ENCODE measurements at places on chromosomes 6 and 20. TPM values are rescaled to one million over a fixed set of nuclear protein-coding genes. Genes with fewer than 3 reads are reported as not detected.

DNA sequence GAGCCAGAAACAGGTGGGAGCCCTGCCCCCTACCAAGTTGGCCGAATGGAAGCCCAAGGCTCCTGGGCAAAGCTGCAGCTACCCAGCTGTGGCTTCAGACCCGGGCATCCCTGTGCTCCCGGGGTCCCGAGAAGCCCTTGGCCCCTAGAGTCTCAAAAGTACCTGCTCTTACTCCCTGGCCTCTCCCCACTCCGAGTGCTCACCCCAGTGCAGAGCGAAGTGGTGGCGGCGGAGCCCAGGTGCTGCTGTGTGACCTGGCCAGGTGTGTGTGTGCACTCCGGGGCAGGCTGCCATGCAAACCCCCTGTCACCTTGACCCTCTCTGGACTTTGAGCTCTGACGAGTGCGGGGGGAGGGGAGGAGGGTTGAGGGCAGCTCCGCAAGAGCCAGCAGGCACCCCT, 493.8 kb upstream of the MANEA start:
- H3K4me1 ChIP-seq: peaks cover 2% of the 10 kb centered on the region
- no peak overlapping the region for H3K4me3 ChIP-seq
- H3K27me3 ChIP-seq: no peaks in the 10 kb centered on the region
- no peak for DNase-seq
- H3K27ac ChIP-seq: no peak overlapping the region

DNA sequence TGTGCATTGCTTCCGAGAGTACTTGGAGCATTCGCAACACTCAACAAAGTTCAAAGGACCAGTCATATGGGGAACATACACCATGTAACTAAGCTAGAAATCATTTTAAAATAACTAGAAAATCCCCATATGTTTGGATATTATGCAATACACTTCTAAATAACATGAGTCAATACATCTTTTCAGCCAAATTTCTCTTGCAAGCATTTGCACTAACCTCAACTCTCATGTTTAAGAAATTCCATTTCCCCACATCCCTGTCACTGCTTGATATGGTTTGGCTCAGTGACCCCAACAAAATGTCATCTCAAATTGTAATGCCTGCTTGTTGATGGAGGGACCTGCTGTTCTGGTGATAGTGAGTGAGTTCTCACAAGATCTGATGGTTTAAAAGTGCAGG, 85.7 kb upstream of the CST7 start:
- H3K27ac ChIP-seq: no peak overlapping the region
- H3K36me3 ChIP-seq: peaks cover 33% of the 10 kb centered on the region
- no peaks in the 10 kb centered on the region for H3K27me3 ChIP-seq
- no peak for DNase-seq

- H3K36me3 ChIP-seq: no peaks in the 10 kb centered on the region
- peak overlapping the region; percentile 97 for H3K4me3 ChIP-seq
- H3K27me3 ChIP-seq: peaks cover 7% of the 10 kb centered on the region
Observed at GRCh38 chr6:26032340-26033084, 54.7 kb upstream of the HFE start.

DNA sequence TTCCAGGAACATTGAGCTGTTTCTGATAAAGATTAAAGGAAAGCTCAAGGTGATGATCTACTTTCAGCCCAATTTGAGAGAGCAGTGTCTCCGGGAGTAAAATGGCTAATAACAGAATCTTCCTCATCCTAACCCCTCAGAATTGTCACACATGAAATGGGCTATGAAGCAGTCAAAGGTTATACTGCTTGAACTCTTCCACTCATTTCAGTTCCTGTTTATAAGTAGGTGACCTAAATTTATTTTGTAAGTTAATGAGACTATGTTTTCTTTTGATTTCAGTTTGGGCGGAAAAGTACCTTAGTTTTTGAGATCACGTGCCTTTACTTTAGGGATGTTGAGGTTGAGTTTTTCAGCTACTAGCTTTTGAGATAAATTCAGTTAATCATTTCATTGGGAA, 47.2 kb downstream of the QKI start:
- no peak overlapping the region for H3K27ac ChIP-seq
- no peak for DNase-seq
- H3K4me1 ChIP-seq: peaks cover 6% of the 10 kb centered on the region

DNA sequence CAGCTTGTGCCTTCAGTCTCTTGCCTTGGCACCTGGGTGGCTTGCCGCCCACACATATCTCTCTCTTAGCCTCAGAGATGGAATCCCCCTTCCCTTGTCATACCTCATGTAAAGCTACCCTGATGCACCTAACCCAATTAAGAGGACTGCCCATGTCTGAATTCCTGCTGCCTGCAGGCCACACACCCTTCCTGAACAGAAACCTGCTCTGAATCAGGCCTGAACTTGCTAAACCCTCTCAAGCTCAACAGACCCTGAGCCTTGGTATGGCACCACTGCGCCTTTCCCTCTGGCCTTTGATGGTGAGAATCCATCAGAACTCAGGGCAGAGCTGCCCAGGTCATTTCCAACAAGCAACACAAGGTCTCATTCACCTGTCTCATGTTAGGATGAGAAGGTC, 5.2 kb downstream of the RAET1G start:
- H3K4me1 ChIP-seq: no peaks in the 10 kb centered on the region
- no peak for DNase-seq
- H3K27ac ChIP-seq: no peak overlapping the region
- H3K4me3 ChIP-seq: no peak overlapping the region
- H3K36me3 ChIP-seq: peaks cover 6% of the 10 kb centered on the region

- H3K4me1 ChIP-seq: peaks cover 37% of the 10 kb centered on the region
- DNase-seq: no peak
- H3K27me3 ChIP-seq: no peaks in the 10 kb centered on the region
Observed at GRCh38 chr20:57259121-57259937, 7.1 kb downstream of the BMP7 start.

- DNase-seq: no peak
- H3K4me1 ChIP-seq: peaks cover 4% of the 10 kb centered on the region
- no peaks in the 10 kb centered on the region for H3K27me3 ChIP-seq
- H3K4me3 ChIP-seq: no peak overlapping the region
Observed at GRCh38 chr20:2509794-2510193, 1.1 kb upstream of the ZNF343 start.

- DNase-seq: no peak
- H3K27ac ChIP-seq: no peak overlapping the region
- no peaks in the 10 kb centered on the region for H3K27me3 ChIP-seq
- peaks cover 7% of the 10 kb centered on the region for H3K4me1 ChIP-seq
Observed at GRCh38 chr6:42434237-42434636, 17.5 kb downstream of the TRERF1 start.

GRCh38 chr20:11094711-11095110, 420.9 kb upstream of the JAG1 start:
- H3K27me3 ChIP-seq: no peaks in the 10 kb centered on the region
- no peaks in the 10 kb centered on the region for H3K36me3 ChIP-seq
- H3K27ac ChIP-seq: no peak overlapping the region
- DNase-seq: no peak

DNA sequence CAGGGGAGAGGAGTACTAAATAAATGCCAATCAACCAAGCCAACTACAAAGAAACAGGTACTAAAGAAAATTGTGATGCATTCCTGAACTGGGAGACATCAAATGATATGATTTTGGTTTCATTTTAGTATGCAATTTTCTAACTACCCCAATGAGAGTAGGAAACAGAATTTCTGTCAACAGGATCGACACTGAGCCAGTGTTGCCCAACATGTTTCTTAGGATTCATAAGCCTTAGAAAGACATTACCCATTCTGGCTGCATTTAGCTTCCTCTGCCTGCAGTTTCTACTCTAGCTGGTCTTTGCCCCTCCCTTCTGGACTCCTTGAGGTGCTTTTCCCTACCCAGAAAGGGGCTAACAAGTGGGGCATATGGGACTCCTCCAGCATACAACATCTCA, 49.8 kb downstream of the KCTD20 start:
- H3K4me1 ChIP-seq: peaks cover 2% of the 10 kb centered on the region
- H3K27ac ChIP-seq: no peak overlapping the region
- DNase-seq: no peak

- H3K4me1 ChIP-seq: no peaks in the 10 kb centered on the region
- H3K4me3 ChIP-seq: no peak overlapping the region
- DNase-seq: peak; percentile 78
- peaks cover 5% of the 10 kb centered on the region for H3K27me3 ChIP-seq
Observed at GRCh38 chr6:32244946-32245398, 21.1 kb upstream of the NOTCH4 start.

- H3K4me1 ChIP-seq: no peaks in the 10 kb centered on the region
- DNase-seq: no peak
- no peak overlapping the region for H3K27ac ChIP-seq
- H3K4me3 ChIP-seq: no peak overlapping the region
Observed at GRCh38 chr6:49730251-49730650, 13.9 kb downstream of the CRISP3 start.

- DNase-seq: no peak
- H3K27me3 ChIP-seq: peaks cover 3% of the 10 kb centered on the region
- H3K27ac ChIP-seq: no peak overlapping the region
- H3K4me3 ChIP-seq: no peak overlapping the region
Observed at GRCh38 chr20:58622671-58623578, 28.2 kb upstream of the STX16 start.

DNA sequence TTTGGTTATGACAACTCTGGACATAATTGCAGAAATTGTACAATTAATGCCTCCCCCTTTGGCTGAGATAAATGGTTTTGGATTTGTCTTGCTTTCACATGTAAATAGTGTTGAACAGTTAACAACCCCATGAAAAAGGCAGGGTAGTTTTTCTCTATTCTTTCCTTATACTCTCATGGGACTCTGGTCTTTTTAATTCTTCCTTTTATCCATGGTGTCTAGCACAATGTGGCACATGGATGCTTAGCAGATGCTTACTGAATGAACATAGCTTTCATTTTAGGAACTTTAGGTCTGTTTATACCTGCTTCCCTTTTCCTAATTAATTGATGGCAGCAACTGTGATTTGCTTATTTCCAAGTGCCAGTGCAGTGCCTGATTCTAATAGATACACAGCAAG, 75.6 kb downstream of the NCOA3 start:
- H3K4me1 ChIP-seq: peaks cover 23% of the 10 kb centered on the region
- no peak overlapping the region for H3K4me3 ChIP-seq
- no peak overlapping the region for H3K27ac ChIP-seq
- H3K36me3 ChIP-seq: peaks cover 5% of the 10 kb centered on the region
- H3K27me3 ChIP-seq: no peaks in the 10 kb centered on the region
- no peak for DNase-seq

DNA sequence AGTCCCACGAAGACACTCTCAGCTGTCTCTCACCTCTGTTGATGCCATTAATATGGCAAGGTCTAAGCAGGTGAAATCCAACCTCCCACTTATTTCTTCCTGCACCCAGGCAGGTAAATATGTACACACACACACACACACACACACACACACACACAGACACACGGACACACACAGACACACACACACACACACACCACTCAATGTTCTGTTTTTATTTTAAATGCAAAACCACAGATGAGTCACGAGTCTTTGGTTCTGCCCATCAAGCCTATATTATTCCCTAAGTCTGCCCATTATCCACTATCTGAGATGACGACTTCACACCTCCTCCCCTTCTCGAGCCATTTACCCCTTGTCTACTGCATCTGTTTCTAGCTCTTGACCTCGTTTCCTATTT, 344.7 kb downstream of the CDH26 start:
- no peak overlapping the region for H3K27ac ChIP-seq
- DNase-seq: no peak
- H3K4me1 ChIP-seq: no peaks in the 10 kb centered on the region
- H3K27me3 ChIP-seq: no peaks in the 10 kb centered on the region
- H3K4me3 ChIP-seq: no peak overlapping the region

GRCh38 chr6:26225848-26226578, 138.8 kb downstream of the HFE start:
- H3K27ac ChIP-seq: peak overlapping the region; percentile 77
- peak overlapping the region; percentile 79 for H3K4me3 ChIP-seq
- no peaks in the 10 kb centered on the region for H3K36me3 ChIP-seq
- H3K27me3 ChIP-seq: no peaks in the 10 kb centered on the region
- DNase-seq: no peak

DNA sequence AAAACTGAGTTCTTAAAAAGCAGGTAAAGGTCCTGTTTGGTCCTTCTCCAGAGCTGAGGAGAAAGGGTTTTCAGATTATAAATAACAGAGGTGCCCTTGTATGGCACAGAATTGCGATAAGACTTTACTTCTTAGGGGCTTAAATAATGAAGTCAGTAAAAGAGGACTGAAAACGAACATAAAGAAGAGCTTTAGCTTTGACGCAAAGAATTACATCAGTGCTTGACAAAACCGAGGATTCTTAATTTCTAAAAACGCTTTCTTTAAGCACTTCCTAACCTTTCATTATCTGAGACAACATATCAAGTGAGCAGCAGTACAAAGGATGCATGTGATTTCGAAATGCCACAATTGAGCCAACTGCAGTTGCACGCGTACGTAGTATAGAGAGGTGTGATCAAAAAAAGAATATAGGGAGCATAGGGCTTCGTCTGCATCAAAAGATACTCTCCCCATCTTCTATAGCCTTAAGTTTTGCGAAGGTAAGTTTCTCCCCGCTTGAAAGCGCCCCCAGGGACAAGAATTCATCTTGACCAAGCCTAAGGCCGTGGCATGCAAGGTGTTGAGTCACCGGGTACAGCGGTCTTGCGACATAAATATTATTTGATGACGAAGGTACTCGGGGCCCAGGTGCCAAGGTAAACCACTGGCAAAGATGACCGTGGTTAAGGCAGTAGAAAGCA, 778 bp upstream of the LOC128125822 start:
- peak overlapping the region; percentile 85 for H3K4me3 ChIP-seq
- H3K27ac ChIP-seq: peak overlapping the region; percentile 92
- H3K4me1 ChIP-seq: peaks cover 7% of the 10 kb centered on the region
- peaks cover 12% of the 10 kb centered on the region for H3K27me3 ChIP-seq

- no peak for DNase-seq
- peak overlapping the region; percentile 77 for H3K27ac ChIP-seq
- no peaks in the 10 kb centered on the region for H3K36me3 ChIP-seq
- H3K4me1 ChIP-seq: peaks cover 16% of the 10 kb centered on the region
Observed at GRCh38 chr6:73768558-73768957, 72.6 kb downstream of the CD109 start.

DNA sequence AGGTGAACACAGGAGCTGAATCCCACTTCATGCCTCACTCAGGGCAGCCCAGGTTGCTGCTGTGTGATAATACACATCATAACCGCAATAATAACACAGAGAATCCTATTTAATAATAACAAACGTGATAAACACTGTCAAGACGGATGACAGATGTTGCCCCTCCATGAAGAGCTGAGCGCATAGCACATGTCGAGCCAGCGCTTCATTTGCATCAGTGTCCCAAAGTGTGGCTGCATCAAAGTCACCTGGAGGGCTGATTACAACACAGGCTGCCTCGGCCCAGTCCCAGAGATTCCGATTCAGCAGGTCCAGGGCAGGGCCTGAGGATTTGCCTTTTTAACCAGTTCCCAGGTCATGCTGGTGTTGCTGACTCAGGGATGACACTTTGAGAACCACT, 198.5 kb downstream of the QKI start:
- H3K4me3 ChIP-seq: no peak overlapping the region
- no peak overlapping the region for H3K27ac ChIP-seq
- H3K27me3 ChIP-seq: no peaks in the 10 kb centered on the region
- H3K4me1 ChIP-seq: peaks cover 8% of the 10 kb centered on the region
- no peak for DNase-seq
- no peaks in the 10 kb centered on the region for H3K36me3 ChIP-seq

SLC12A5 gene
- total RNA-seq: 10.4 TPM

PPP1R18 gene
- 175 TPM for total RNA-seq

ATXN1 gene
- 15.5 TPM for total RNA-seq

MLIP gene
- total RNA-seq: 0.44 TPM

SLC22A7 gene
- total RNA-seq: 0.34 TPM
